ENCODE measurements at places on chromosomes 7 and 10. TPM values are rescaled to one million over a fixed set of nuclear protein-coding genes. Genes with fewer than 3 reads are reported as not detected.
A peak's percentile ranks its signal among the peaks of the same experiment; 100 is the strongest.

DNA sequence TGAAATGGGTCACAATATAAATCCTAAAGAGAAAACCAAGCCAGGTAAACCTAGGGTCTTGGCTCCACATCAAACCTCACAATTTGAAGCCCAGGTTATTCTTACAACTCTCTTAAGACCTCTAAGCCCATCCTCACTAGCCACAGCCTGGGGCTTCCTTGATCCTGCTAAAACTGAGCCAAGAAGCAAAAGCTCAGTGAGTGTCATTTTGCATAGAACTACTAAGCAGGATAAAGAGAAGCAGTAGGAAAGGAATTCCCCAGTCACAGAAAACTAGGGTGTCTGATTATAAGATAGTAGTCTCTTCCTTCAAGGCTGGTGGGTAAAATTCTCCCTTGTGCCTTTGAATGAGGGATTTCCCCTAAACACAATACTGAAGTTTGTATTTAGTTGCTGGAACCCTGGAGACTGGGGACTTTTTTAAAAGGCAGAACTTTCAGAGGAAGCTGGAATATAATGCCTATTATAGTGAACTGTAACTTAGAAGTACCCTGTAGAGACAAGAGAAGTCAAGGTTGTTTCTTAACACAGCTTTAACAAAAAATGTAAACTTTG is 196.6 kb upstream of the KIAA1217 start:
- no peak for DNase-seq

GRCh38 chr7:18467011-18467410 is 28.5 kb upstream of the HDAC9 start:
- no peak for DNase-seq

UTF1 gene
- not detected for total RNA-seq

DNA sequence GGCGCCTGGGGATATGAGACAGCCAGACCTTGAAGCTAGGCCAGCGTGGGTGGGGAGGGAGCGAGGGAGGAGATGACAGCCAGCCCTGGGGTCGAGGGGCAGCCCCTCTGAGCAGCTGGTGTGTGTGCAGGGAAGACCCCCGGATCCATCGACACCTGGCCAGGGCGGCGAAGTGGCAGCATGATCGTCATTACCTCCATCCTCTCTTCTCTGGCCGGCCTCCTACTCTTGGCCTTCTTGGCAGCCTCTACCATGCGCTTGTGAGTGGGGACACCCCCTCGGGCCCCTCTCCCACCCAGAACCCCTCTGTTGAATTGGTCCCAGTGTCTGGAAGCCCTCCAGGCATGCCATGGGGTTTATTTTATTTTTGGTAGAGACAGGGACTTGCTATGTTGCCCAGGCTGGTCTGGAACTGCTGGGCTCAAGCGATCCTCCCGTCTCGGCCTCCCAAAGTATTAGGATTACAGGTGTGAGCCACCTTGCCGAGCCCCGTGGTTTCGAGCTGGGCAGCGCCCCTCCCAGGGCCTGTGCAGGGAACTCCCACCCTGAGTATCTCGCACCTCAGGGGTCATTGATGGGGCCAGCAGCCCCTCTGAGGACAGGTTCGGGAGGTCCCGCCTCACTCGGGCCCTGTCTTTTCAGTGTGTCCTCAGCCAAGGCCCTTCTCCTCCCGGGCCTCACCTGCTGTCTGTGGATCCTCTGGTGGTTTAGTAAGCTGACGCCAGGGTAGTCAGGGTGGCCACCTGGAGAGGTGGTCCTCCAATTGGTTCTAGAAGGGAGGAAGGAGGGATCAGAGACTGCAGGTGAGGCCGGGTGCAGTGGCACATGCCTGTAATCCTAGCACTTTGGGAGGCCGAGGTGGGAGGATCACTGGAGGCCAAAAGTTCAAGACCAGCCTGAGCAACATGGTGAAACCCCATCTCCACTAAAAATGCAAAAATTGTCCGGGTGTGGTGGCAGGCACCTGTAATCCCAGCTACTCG is 3.8 kb downstream of the UPK3B start:
- no peak for DNase-seq

PALS2 gene
- total RNA-seq = 6.2 TPM

CYP2C9 gene
- total RNA-seq = 19.8 TPM

DNA sequence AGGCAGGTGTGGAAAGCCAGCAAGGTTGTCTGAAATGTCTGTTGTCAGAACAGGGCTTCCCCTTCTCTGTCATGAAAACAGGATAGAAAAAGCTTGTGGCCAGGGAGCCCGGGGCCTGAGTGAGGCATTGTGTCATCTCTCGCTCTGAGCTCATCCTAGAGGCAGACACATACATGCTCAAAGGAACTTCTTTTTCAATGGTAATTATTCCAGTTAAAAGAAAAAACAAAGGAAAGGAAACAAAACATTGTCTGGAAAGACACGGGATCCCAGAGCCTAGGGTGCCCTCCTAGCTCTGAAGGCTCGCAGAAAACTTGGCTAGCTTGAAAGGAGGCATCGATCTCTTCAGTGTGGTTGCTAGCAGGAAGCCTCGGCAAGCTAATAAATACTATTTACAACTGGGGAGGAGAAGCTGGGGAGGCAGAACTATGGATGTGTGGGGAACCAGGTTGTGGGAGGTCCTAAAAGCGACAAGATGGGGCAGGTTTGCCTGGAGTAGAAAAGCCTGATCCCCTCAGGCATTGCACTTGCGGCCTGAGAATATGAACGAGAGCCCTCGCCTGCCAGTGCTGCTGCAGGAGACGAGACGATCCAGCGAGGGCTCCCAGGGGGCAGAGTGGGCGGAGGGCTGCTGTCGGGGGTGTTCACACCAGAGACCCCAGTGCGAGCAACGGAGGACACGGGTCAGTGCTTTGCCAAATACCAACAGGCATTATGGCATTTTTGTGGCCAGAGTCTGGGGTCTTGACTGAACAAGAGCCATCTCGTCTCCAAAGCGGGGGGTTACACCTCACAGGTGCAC is 32.8 kb upstream of the DGKI start:
- no peak for DNase-seq

GRCh38 chr10:17431871-17432311 is 22.5 kb downstream of the ST8SIA6 start:
- no peak for DNase-seq

- no peak for DNase-seq
These were observed 484.7 kb downstream of the PTPRN2 start for GRCh38 chr7:158102897-158103296.

DNA sequence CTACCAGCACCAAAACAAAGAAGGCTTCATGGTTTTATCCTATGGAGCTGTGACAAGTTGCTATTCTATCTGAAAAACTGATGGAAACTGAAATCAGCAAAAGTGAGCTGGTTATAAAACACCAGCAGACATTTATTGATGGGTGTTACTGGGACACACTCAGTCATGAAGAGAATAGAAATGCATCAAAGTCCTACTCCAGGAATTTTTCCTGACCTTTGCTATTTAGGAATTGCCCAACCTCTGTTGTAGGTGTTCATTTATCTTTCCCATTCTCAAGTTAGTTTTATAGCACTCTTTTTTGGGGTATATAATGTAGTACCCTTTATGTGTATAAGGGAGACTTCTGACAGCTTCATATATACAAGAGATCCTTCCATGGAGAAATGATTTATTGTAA is 533.2 kb downstream of the REEP3 start:
- DNase-seq = no peak

- DNase-seq = peak; percentile 28
These were observed 4.3 kb downstream of the HOXA10 start for GRCh38 chr7:27169658-27170425.

DNA sequence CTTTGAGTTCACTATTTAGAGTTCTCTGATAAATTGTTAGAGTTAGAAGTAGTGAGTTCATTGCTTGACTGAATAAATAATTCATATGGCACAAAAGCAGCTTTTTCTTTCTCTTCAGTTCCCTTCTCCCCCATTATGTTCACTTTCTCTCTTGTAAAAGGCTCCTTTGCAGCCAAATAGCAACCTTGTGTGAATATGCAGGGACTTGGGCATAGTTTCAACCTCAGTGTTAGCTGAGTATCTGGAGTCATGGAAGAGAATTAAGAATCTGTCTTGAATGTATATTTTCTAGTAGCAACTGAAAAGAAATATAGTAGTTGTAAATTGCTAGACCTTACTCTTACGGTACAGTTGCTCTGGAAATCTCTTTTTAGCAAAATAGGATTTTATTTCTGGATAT is 31.9 kb downstream of the ZEB1 start:
- DNase-seq = no peak

DNA sequence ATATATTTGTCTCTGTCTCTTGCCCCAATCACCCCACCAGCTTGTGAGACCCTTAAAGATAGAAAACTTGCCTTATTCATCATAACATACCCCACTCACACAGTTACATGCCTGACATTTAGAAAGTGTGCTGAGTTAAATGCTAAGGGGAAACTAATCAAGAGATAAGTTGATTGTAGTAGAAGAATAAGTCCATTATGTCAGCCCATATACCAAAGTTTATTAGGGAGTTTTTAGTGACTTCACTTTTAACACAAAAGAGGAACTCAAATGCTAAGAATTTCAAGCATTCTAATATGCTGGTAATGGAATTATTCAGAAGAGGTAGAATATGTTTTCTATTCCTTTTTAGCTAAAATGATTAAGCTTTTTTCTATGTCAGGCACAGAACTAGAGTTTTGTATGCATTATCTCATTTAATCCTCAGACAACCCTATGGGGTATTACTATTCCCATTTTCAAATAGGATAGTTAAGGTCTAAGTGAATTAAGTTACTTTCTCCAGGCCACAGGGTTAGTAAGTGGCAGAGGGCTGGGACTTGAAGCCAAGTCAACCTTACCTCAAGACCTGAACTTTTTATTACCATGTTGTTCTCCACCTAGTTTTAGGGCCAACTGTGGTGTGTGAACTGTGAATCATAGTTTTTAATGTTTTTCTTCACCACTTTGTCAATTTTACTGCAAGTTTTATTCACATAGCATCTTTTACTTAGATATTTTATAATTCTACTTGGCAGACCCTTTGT is 19.6 kb downstream of the ASAH2 start:
- DNase-seq = no peak

- DNase-seq = no peak
These were observed 8.9 kb downstream of the CALY start for GRCh38 chr10:133327651-133328357.

DNA sequence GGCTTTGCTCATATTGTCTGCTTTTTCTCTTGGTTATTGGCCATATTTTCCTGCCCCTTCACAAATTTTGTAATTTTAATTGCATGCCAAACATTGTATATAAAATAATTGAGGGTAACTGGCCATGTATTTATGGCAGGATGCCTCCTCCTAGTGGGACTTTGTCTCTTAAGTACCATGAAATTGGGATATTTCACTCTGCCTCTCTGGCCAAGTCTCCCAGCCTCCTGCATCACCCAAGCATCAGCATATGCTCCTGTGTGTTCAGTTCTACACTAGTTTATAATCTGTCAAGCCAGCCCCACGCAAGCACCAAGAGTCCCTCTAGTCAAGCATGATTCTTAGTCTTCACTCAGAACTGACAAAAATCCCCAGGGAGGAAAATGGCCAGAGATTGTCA is 44.2 kb upstream of the FHIP2A start:
- DNase-seq = no peak

DNA sequence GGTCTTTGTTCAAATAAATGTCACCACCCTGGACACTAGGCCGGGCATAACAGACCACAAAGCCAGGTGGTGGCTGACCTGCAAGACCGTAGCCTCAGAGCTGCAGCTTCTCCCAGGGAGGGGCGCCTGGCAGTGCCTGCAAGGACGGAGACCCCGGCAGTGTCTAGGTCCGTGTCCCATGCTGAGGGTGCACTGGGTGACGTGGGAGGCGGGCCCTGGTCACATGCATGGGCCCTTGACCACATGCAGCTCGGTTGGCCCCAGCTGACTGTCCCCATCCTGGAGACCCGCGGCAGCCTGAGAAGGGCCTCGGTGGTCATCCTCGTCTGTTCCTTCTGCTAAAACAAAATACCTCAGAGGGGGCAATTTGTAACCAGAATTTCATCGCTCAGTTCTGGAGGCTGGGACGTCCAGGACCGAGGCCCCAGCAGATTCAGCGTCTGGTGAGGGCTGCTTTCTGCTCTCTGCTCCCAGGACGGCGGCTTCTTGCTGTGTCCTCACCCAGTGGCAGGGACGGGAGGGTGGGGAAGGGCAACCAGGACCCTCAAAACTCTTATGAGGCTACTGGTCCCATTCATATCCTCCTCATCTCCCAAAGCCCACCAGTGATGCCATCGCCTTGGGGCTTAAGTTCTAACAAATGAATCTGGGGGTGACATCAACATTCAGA is 36.8 kb downstream of the PWWP2B start:
- no peak for DNase-seq

ENTPD7 gene
- 9.4 TPM for total RNA-seq

PPP1R17 gene
- total RNA-seq = not detected

ZNF746 gene
- 21.6 TPM for total RNA-seq

GRCh38 chr7:131529179-131529578 is 27.2 kb downstream of the PODXL start:
- DNase-seq = no peak

- peak; percentile 16 for DNase-seq
These were observed 461 bp upstream of the FIGNL1 start for GRCh38 chr7:50450590-50451032.

DNA sequence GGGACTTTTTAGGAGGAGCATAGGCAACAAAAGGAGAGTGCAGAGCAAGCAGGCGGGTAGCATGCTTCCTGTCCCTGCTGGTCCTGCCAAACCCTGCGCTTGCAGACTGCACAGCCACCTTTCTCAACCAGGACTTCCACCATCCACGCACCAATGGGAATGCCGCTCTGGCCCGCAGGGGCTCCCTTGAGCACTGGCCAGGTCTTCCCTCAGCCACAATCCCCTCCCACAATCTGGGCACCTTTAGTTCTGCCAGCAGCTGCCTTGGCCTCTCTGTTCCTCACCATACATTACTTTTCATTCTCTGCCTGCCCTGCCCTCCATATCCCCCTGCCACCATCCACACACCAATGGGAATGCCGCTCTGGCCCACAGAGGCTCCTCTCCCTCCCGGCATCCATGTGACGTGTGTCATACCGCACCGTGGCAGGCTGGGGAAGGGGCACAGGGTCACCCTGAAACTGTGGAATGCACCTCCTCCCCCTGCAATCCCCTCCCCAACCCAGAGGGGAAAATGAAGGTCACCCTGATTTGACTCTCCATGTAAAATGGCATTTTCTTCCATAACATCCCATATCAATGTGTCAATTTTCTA is 97.3 kb upstream of the MACROH2A2 start:
- no peak for DNase-seq

DNA sequence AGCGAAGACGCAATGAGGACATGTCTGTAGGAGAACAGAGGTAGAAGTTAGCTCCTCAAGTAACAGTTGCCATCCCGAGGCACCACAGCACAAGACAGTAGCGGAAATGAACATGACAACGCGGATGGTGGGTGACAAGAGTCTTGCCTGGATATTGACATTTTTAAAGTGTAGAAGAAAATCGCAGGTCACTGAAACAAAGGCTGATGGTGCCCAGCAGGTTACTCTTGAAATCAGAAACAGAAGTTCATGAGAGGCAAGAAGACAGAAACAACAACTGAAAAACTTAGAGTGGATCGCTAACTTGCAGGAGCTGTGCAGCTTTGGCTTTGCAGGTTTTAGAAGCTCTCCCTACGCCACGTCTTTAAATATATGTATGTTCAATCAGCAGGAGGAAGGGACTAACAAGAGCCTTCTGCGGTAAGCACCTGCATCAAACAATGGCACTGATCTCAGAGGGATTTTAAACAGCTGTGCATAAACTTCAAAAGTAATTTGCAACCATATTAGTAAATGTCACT is 1.8 kb downstream of the PRKCQ start:
- no peak for DNase-seq

PIP gene
- total RNA-seq = not detected

- DNase-seq = no peak
These were observed 356.3 kb downstream of the DNAJB6 start for GRCh38 chr7:157693071-157693520.
